ENCODE measurements at places on chromosomes 12 and 14.

GRCh38 chr12:52670961-52671360, 9.2 kb downstream of the KRT1 start:
- DNase-seq, result no peak

DNA sequence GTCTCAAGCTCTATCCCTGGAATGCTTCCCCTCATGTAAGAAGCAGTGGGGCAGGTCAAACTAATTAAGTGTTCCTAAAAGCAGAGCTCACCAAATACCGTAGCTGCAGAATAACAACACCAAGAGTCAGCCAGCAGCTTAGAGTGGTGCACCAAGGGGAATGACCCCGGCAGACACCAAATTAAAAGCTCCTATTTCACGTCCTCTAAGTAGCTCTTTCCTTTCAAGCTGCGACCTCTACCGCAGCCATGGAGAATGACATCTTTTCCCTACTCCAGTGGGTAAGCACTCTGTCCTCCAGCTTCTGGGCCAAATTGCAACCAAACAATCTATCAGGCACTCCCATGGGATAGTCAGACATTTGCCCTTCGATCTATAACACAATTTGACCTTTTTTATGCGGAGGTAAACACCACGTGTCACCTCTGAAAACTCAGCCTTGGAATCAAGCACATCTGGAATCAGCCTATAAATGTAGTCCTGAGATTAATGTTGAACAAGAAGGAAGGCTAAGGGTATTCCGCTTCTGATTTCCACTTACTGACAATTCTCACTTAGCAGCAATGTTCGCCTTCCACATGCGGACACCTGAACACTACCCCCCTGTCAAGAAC, 67.6 kb upstream of the CDKN3 start:
- no peak for DNase-seq

- DNase-seq, result no peak
Measured at GRCh38 chr12:54053751-54054741, at the start of gene HOXC4. TSS of gene HOXC4 (plus strand) at chr12:54053835. CDS start at chr12:54053923, 88 bp downstream.

GRCh38 chr12:84983289-84983688, 52.8 kb downstream of the TSPAN19 start:
- no peak for DNase-seq

DNA sequence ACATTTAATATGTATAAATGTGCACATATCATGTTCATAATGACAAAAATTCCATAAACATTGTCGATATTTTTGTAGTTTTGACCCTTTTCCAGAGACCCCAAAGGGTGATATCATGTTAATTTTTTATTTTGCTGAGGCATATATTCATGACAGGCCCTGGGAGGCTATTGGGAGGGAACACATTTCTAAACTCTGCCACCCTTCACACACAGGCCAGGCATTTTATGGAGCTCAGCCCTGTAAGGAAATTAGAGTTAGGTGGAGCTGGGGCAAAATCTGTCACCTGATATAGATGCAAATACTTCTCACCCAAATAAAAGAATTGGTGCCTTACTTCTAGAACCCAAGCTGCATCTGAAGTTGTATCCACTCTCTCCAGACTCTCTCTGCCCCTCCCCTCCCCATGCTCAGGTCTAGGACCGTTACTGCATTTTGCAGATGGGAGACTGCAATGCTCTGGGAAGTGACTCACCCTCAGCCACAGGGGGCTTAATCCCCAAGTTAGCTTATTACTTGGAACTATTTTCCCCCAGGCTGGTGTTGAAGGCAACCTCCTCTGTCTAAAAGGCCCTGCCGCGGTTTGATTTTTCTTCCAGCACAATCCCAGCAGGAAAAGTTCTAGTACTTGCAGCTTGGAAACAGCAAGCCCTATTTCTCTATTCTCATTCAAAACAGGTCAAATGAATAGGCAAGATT, 238.9 kb downstream of the EMP1 start:
- no peak for DNase-seq

- DNase-seq, result no peak
Measured at GRCh38 chr12:118053071-118053985, 7.7 kb downstream of the WSB2 start.
